BE2C (cell line): ENCODE measurements at places on chromosomes 5 and 9.
A peak's percentile ranks its signal among the peaks of the same experiment; 100 is the strongest.

DNA sequence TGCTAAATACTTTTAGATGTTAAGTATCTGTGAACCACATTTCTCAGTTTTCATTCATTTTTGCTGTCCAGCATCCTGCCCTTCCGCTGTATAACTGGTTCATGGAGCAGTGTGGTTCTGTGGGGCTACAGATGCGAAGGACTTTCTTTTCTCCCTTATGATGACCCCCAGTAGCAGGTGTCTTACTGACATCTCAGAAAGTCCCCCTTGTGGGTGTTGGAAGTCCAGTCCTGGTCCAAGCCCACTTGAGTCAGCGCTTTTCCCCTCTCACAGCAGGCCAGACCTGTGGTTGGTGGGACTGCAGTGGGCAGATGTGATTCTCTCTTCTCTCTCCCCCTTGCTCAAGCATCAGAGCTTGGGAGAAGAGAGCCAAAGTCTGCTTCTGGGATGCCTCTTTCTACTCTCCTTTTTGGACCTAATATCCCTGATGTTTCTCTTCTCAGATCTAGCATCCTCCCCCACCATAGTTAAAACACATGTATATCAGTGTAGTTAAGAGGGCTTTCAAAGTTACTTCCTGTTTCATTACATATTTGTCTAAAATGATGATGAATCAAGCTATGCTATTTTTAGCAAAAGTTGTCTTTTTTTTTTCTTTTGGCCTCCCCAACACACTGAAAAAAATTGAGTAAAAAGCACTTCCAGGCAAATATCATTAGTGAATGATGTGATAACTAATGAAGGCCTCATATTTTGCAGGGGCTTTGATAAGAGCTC lies 119.5 kb upstream of the ZNF618 start:
- DNase-seq, result no peak

- peak; percentile 9 for DNase-seq
Measured at GRCh38 chr5:76716456-76717157, 681 bp downstream of the F2R start.

DNA sequence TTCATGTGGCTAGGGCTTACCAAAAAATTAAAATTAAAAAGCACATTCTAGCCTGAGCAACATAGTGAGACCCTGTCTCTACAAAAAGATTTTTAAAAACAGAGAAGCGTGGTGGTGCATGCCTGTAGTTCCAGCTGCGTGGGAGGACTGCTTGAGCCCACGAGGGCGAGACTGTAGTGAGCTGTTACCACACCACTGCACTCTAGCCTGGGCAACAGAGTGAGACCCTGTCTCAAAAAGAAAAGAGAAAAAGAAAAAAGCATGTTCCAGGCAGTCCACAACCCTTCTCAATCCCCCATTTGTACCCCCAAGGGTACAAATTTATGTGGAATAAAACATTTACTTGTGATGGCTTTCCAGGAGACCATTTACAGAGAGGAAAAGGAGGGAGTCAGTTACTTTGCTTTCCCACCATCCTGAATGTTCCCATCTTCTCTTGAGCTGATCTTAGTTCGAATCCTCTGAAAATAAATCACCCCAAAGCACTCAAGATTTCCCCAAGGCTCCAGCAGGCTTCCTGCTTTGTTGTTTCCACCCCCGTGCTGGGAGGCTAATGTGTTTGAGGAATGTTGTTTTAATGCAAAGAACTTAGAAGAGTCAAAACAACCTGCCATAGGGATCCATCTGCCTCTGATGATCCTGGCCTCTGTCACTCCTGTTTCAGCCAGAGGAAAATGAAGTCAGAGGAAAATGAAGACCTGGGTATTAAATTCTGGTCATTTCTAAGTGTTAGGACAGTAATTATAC lies 384.7 kb downstream of the BNC2 start:
- no peak for DNase-seq

DNA sequence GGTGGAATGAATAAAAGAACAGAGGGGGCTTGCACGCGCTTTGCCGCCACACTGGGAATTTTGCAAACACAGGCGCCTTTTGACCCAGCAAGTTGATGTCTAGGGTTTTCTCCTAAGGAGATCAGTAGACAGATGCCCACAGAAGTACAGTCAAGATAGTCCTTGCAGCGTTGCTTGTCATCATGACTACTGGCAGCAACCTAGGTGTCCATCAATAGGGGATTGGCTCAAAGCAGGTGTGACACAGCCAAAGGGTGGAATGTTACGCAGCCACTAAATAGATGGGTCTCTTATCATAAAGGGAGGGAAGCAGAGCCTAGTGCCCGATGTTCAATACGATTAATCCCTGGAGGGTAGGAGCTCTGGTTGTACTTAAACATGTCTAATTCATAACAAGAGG lies 63.8 kb upstream of the GGTA1 start:
- no peak for DNase-seq

GRCh38 chr9:89304834-89305188 lies 6.2 kb upstream of the CKS2 start:
- no peak for DNase-seq

DNA sequence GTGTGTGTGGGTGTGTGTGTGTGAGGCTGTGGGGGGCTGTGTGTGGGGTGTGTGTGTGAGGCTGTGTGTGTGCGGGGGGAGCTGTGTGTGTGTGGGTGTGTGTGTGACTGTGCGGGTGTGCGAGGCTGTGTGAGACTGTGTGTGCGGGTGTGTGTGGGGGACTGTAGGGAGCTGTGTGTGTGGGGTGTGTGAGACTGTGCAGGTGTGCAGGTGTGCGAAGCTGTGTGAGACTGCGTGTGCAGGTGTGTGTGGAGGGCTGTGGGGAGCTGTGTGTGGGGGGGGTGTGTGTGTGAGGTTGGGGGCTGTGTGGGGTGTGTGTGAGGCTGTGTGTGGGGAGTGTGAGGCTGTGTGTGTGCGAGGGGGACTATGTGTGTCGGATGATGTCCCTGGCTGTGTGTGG lies 23.2 kb downstream of the AHRR start:
- DNase-seq, result no peak

DNA sequence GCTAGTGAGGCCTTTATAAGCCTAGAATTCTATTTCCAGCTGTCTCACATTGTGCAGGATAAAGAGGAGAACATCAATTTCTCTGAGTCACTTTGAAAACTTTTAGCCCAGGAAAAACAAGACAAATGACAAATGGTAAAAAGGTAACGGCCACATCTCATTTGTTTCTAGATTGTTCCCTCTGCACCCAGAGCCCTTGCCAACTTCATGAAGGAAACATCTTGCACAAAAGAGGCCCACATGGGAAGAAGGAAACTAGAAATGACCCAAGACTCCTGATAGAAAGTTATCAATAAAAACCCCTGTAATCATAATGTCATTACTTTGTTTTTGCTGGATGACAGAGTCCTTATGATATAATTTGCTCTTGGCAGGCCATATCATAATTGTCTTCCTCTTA lies 5.3 kb downstream of the DPYSL3 start:
- no peak for DNase-seq

DNA sequence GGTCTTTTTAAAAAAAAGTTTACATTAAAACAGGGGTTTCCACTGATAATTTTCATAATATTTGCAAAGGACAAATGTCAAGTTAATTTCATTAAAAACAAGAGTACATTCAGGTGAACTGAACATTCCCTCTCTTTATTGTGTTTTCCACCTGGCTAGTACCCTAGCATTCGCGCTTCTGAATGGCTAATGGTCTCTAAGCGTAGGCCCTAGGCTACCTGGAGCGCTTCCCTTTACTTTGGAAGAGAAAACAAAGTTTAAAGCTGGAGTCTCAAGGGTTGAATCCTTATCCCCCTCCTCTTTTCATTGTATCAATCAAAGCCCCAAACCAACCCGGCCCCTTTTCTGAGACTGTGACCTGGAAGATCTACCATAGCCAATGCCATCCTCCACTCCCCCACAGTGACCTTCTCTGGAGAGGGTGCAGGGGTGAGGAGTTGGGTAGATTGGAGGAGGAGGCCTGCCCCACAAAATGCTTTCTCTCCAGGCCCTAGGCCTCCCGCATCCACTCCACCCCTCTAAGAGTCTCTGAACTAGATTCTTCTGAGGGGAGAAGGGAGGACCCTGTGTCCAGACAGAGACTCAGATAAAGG lies 73.3 kb upstream of the TBCA start:
- DNase-seq, result no peak

DNA sequence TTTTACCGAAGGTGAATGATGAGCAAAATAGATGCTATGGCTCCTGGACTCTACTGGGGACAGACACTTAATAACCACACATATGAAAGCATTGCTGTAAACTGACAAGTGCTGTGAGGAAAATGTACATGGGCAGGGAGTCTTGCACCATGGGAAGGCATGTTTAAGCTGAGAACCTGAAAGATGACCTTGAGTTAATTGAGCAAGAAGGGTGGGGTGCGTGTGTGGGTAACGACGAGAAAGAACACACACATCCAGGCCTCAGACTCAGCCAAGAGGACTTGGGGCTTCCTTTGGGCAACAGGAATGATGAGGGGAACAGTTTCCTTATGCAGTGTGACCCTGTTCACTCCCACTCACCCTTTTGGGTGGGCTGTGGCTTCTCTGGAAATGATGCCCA lies 73.1 kb downstream of the HSPA4 start:
- DNase-seq, result no peak

GRCh38 chr9:76610011-76610352 lies 151.0 kb downstream of the GCNT1 start:
- DNase-seq, result peak; percentile 40

- DNase-seq, result no peak
Measured at GRCh38 chr5:178417391-178417811, 172.8 kb downstream of the COL23A1 start.

- DNase-seq, result no peak
Measured at GRCh38 chr5:169745441-169746146, 108.5 kb downstream of the DOCK2 start.

- peak; percentile 10 for DNase-seq
Measured at GRCh38 chr5:123359454-123360200, 63.6 kb downstream of the CEP120 start.

- no peak for DNase-seq
Measured at GRCh38 chr9:68493958-68494577, 46.6 kb downstream of the TMEM252 start.

DNA sequence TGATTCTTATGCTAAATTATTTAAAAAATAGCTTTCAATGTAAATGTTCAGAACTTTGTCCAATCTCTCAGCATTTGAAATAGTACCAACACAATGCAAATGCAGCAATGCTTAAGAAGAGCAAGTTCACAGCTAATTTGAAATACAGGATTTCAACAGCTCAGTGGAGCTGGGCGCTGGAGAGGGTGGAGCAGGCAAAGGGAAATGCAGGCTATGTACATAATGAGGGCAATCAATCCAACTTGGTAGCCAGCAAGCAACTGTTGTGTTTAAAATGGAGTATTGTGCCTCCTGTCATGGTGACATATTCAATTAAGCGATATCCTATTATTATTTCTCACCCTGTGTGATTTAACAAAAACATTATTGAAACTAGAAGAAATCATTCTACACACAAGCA lies 568.8 kb downstream of the PSAT1 start:
- DNase-seq, result no peak

GRCh38 chr5:119070578-119070827 lies 384 bp upstream of the DMXL1 start:
- no peak for DNase-seq

GRCh38 chr5:42836070-42836769 lies 24.5 kb upstream of the SELENOP start:
- no peak for DNase-seq

DNA sequence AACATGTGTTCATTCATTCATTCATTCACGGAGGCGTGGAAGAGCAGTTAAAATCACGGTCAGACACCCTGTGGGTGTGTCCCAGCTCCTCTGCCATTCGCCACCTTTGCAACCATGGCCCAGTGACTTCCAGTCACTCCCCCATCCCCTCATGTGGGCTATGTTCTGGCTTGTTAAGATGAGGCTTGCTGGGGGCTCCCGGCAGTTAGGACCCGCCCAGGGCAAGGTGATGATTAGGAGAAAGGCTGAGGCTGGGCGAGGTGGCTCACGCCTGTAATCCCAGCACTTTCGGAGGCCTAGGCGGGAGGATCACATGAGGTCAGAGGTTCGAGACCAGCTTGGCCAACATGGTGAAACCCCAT lies 24.9 kb upstream of the PTGES start:
- no peak for DNase-seq

GRCh38 chr5:158541536-158542297 lies 558.0 kb downstream of the EBF1 start:
- DNase-seq, result no peak

DNA sequence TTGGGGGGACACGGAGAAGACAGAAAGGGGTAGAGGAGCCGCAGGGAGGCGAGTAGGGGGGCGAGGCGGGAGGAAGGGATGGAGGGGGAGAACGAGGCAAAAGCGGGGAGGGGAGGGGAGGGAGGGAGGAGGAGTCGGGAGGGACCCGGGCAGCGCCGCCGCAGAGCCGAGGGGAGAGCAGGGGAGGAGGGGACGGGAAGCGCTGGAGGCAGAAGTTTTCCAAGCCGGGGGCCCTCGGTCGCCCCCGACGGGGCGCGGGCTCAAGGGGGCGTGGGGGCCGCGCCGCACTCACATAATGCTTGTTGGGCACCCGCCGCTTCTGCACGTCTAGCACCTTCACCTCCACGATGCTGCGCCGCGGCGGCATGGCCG lies 353 bp downstream of the SH3PXD2B start:
- DNase-seq, result peak; percentile 46

- no peak for DNase-seq
Measured at GRCh38 chr5:114435885-114436299, 74.0 kb downstream of the KCNN2 start.

- no peak for DNase-seq
Measured at GRCh38 chr5:170075696-170076095, 30.0 kb upstream of the FOXI1 start.

DNA sequence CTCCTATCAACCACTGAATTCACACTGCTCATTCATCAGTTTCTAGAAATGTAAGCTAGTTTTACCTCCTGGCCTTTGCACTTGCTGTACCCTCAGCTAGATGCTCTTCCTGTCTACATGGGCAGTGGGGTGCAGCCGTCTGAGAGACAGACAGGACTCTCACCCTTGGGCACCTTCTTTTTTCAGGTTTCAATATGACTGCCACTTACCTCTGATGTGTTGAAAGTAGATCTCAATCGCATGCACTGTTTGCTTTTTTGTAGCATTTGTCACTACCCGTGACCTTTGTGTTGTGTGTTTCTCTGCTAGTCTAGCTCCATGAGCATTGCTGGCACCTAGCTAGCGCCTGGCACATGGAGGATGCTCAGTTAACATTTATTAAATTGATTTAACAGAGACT lies 403.1 kb upstream of the TRPC7 start:
- DNase-seq, result no peak

GRCh38 chr9:68530618-68531017 lies 10.1 kb downstream of the TMEM252 start:
- no peak for DNase-seq

GRCh38 chr5:473551-474192 lies 30.7 kb downstream of the EXOC3 start:
- DNase-seq, result peak; percentile 37

- DNase-seq, result no peak
Measured at GRCh38 chr5:86974955-86975354, 292.7 kb upstream of the RASA1 start.

GRCh38 chr5:129460936-129461710 lies 1.0 kb downstream of the ADAMTS19 start:
- DNase-seq, result peak; percentile 87

- DNase-seq, result no peak
Measured at GRCh38 chr5:31408814-31409213, 123.1 kb downstream of the DROSHA start.

- no peak for DNase-seq
Measured at GRCh38 chr9:31140316-31140715, 1244.1 kb upstream of the ACO1 start.
